ENCODE measurements at places on chromosomes 1 and 21.

- DNase-seq: no peak
Observed at GRCh38 chr1:150973836-150974579, 627 bp downstream of the CERS2 start.

DNA sequence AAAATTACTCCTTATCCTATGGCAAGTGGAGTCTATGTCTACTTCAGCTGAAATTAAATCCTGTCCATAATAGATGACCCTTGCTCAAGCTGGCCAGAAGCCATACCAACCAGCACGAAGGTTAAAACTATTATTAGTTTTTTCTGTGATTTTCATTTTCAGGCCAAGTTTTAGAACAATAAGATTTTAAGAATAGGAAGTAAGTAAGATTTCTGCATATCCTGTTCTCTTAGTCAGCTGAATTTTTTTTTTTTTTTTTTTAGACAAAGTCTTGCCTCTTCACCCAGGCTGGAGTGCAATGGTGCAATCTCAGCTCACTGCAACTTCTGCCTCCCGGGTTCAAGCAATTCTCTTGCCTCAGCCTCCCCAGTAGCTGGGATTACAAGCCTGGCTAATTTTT lies 6.1 kb upstream of the RBP7 start:
- DNase-seq: no peak

DNA sequence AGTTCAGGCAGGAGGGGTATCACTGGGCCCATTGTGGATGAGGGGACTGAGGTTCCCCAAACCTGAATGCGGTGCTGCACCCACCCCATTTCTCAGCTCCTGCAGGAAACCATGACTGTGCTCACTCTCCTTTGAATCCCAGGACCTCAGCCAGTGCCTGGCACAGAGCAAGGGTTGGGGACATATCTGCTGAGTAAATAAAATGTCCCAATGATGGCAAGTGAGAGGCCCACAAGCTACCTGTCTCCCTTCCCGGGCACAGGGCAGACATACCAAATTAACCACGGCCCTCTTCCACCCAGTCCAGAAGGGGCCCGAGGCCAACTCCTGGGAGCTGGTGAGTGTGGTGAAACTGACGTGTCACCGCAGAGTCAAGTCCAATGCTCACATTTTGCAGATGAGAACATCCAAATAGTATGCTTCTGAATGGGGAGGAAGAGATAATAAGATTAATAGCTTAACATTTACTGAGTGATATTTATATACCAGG lies 97.6 kb downstream of the EPHB2 start:
- DNase-seq: no peak

DNA sequence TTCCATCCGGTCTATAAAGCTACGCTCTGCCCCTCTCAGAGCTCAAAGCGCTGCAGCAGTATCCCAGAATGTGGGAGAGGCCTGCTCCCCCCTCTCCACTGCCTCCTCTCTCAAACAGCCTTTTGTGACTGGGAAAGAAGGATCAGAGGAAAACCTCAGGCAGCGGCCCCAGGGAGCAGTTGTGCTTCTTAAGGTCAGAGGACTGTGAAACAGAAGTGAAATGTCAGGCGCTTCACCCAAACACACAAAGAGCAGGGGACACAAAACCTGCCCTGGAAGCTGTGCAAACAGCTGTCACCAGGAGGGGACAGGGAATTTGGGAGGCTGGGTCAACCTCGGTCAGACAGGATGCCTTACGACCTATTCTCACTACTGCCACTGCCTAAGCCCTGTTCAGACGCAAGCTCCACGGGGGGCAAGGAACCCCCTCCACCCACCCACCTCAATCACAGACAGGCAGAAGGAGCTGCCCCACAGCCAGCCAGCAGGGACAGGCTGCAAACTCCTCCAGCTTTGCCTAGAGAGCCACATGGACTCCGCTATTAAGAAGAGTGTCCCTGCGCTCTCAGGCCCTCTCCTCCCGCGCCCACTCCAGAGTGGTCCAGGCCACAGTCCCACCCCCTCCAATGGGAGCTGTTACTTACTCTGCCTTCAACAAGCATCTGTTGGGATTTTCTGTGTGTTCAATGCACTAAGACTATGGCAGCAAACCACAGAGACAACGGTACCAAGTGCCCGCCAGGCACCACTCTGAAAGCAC lies 14.6 kb downstream of the SSBP3 start:
- DNase-seq: no peak

DNA sequence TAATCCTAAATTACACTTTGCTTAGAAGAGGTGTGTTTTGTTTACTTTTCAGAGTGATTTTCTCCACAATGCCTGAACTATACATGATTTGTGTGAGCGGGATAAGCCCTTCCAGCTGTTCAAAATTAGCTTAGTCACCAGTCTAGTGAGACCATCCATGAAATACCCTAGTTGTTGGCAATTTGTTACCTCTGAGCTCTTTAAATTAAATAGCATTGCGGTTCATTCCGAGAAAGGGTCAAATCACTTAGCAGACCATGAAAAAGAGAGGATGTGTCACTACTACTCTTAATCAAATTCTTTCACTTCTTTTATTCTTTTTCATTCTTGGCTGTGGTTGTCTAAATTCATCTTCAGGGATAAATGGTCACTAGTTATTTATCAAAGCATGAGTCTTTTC lies 11.9 kb upstream of the VAV3 start:
- DNase-seq: no peak

- DNase-seq: no peak
Observed at GRCh38 chr1:160746836-160747500, 7.9 kb downstream of the SLAMF7 start.

DNA sequence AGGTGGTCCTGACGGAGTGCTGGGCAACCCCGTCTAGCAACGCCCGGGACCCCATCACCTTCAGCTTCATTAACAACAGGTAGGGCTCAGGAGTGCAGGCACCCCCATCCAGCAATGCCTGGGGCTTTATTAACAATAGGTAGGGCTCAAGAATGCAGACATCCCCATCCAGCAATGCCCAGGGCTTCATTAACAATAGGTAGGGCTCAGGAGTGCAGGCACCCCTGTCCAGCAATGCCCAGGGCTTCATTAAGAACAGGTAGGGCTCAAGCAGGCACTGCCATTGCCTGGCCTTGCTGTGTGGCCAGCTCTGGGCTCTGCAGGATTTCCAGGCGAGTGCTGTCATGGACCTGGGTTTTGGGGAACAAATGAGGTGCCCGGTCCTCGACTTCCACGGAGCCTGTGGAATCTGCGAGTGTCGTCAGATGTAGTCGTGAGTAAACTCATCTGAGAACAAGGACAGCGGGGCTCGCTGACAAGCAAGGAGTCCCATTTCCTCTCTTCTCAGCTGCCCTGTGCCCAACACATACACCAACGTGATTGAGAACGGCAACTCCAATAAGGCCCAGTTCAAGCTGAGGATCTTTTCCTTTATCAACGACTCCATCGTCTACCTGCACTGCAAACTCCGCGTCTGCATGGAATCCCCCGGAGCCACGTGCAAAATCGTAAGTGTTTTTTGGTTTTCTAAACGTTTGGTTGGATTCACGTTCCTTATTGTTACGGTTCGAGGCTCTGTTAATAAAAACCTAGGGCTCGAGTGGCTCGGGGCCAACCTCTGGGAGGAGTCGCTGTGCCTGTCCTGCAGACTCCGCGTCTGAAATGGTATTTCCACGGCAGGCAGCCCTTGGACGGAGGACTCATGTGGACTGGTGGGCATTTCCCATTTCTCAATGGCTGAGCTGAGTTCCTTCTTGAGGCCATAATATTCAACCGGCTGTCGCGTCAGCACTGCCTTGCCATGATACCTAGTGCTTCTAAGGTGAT lies 56.3 kb downstream of the UMODL1 start:
- DNase-seq: no peak

DNA sequence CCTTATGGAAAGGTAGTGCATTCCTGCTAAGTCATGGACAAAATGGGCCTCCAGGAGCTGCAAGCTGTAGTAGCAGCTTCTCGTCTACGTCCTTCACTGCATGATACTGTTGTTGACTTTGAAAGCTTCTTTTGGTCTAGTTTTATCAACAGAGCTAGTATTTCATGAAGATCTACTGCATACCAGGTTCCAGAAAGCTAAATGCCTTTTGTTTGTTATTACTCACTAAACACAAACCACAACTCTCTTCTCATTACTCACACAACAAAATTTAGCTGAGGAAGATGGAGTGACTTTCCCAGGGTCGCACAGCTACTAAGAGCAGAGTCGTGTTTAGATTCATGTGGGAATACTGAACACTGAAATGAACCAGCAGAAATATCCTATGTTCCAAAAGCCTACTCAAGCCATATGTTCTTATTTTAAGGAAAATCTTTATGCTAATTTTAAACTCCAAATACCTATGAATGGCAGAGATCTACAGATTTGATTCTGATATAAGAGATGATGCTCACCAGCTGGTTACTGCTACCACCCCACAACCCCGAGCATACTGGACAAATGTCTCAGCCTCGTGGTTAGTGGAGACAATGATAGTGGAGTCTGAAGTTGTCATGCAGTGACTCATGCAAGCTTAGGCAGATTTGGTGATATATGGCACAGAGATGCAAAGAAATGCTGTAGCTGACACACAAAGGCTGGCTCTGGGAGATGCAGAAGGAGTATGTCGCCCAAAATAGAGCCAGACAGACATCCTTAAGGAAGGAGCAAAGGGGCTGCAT lies 20.6 kb downstream of the PGBD2 start:
- no peak for DNase-seq
